Suppressor macrophage treated with lipopolysaccharide for 4 hours (primary cell): ENCODE measurements at places on chromosomes 12 and 14.

DNA sequence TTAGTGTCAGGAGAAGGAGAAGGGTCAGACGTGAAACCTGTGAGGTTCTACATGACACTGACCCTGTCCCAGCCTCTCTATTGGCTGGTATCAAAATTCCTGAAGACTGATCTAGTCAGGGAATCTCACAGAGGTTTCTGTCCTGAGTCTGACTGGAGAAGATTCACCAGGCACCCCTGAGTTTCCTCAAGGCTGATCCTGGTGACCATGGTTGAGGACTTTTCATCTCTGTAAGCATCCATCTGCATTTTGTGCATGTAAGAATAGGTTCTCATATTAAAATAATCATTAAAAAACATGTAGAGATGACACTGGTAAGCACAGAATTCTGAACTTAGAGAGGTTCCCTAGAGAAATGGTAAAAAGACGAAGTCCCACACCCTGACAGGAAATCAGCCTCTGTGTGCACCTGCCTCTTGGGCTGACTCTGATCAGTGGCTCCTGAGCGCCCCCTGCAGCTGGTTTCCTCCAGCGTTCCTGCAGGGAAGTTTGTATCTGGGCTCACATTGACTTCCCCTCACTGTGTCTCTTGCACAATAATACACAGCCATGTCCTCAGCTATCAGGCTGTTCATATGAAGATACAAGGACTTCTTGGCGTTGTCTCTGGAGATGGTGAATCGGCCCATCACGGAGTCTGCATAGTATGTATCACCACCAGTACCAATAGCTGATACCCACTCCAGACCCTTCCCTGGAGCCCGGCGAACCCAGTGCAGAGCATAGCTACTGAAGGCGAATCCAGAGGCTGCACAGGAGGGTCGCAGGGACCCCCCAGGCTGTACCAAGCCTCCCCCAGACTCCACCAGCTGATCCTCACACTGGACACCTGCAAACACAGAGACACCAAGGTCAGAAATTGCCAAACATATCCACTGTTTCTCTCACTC, 991.9 kb downstream of the TMEM121 start:
- DNase-seq: peak; percentile 84

DNA sequence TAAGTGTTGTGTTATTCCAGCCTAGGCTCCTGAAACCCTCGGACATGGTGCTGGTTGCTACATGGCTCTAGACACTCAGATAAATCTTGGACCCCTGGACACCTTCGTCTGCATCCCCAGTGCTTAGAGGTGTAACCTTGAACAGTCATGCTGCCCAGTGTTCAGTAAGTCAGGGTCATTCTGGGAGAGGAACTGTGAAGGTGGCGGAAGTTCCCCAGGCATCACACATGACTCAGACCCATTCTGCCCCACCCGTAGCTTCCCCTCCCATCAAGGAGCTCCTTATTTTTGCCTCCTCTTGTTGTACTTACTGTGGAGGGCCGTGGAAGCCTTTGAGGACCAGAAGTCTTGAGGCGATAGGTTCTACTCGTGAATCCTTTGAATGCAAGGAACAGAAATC, 18.1 kb upstream of the SSPN start:
- no peak for DNase-seq

DNA sequence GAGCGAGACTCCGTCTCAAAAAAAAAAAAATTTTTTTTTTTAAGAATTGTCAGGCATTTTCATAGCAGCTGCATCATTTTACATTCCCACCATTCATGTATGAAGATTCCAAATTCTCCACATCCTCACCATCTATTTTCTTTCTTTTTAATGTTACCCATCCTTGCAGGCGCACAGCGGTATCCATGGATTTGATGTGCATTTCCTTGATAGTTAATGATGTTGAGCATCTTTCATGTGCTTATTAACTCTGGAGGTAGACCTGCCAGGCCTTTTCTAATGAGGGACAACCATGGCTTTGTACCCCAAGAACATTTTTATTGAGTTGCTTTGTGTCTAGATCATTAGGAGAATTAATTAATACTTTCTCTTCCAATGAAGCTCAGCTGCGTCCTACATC, 1.6 kb upstream of the RNF34 start:
- no peak for DNase-seq

DNA sequence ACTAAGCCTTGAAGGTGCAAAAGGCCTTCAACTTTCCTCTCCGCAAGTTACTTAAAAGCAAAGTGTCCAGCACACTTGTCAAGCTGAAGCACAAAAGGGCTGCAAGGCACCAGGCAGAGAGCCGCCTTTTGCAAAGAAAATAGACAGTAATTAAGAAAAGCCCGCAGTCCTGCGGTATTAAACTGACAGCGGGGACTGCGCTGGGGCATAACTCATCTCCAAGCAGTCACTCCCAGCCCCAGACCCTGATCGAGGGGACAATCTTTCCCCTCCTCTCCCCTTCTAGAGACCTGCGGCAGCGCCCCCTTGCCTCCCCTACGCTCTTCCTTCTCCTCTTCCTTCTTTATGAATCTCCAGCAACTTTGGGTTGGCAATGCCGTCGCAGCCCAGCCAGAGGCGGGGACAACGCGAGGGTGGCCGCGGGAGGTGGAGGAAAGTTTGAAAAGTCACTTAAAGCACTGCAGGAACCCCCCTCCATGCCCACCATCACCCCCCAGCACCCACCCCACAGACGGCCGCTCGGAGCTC, 200.9 kb upstream of the CAND1 start:
- DNase-seq: no peak

- DNase-seq: no peak
These were observed 571.4 kb downstream of the NOVA1 start for GRCh38 chr14:26026384-26026783.

GRCh38 chr12:84973026-84973425, 60.4 kb upstream of the SLC6A15 start:
- DNase-seq: no peak

- peak; percentile 58 for DNase-seq
These were observed 180.9 kb downstream of the CHST11 start for GRCh38 chr12:104637604-104638003.

- DNase-seq: no peak
These were observed 116.4 kb downstream of the NTN4 start for GRCh38 chr12:95674163-95674562.

DNA sequence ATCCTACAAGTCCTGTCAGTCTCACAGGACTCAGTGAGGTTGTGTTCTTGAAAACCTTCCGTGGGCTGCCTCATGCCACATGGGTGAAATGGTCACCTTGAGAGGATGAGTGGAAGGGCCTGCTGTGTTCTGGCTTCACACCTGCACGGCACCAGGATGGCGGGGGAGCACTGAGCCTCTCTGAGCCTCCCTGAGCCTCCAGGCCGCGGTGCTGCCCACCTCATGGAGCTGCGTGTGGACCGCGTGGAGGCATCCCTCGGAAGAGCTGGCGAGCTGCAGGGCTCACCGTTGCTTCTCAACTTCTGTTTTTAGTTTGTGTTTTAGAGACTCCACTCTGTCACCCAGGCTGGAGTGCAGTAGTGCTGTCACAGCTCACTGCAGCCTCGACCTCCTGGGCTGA, 56.2 kb downstream of the TEAD4 start:
- no peak for DNase-seq

DNA sequence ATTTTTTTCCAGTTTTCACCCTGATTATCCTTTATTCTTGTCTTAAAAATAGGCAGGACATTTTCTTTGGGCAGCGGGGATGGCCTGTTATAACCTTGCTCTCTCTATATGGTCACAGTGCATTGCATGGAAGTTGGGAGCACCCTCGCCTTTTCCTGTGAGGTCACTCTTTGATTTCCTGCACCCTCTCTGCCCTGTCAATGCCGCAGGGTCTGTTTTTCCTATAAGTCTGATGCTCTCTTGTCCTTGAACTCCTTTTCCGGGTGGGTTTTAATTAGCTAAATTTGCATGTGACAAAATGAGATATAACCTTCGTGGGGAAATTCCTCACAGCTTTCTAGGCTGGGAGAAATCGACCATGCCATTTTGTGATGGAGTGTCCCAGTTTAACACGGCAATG, 194.3 kb downstream of the CACNA1C start:
- no peak for DNase-seq

- DNase-seq: no peak
These were observed 304.7 kb downstream of the LRIG3 start for GRCh38 chr12:58615576-58615975.

DNA sequence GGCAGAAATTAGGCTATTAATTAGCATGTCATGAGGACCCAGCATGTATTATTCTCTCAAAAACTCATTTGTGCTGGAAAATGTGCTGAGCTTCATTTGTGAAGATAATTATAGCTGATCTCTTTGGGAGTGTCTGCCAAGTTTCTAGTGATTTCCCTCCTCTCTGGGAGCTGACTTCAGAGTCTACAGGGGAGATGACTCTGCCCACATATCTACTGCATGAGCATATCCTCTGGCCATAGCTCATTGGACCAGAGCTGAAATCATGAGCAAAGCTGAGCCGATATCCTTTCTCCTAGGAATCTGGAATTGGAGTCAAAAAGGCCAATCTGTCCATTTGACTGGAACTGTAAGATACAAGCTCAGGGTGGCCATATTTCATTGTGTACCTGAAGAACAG, 5.9 kb downstream of the CCDC198 start:
- DNase-seq: no peak

DNA sequence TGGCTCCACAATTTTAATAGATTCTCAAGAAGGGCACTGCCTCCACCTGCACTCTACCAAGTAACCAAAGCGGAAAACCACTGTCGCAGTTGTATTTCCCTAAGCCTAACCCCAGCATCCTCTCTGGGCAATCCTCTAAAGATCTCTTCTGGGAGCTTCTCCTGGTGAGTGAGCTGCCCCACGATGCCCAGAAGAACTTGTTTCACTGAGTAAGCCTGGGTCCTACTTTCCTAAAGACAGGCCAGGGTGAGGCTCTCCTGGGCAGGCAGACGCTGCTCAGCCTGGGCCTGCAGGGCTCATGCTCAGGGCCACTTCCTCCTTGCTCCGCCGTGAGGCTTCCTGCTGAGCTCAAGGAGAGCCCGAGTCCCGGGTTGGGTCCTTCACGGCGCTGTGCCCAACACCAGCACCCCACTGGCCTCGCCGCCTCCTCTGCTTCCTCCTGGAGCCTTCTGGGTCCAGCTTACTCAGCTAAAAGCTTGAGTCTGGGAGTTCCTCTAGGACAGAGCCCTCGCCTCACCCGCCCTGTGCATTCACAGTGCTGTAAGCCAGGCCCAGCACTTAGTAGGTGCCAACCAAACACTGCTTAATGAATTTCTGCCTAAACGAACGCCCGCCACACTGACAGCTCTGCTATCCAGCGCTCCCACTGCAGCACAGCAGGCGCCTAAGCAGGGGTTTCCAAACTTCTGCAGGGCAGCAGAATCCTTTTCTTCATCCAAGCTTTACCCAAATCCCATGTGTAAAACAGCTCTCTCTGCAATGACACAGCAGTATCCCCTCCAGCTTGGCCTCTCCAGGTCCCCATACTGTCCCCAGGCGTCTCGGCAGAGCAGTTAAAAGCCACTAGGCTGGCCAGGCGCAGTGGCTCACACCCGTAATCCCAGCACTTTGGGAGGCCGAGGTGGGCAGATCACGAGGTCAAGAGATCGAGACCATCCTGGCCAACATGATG, 5.7 kb downstream of the RAB35 start:
- peak; percentile 88 for DNase-seq

DNA sequence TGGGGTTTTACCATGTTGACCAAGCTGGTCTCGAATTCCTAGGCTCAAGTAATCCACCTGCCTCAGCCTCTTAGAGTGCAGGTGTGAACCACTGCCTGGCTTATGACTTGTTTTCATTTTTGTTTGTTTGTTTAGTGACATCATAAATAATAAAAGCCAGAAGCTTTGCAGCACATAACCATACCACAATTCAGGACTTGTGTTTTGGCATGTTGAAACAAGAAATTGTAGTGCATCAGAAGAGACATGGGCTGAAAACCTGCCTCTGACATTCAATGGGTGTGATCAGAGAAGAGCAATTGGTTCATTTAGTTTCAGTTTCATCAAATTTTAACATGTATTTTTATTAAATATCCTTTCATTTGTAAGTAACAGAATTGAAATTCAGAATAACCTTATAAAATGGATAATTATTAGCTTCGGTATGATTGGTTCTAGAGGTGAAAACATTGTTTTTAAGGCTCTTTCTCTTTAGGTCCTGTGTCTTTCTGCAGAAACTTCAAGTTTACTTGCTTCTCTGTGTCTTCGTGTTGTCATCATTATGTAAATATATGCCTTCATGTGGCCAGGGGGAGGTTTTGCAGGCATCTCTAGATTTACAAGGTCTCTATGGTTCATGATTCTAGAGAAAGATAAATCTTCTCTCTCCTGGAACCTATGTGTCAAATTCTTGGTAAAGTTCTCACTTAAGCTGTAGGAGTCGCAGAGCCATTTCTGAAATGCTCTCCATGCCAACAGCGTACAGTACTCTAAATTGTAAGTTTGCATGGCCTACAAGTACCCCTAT, 312.0 kb downstream of the KCNC2 start:
- DNase-seq: no peak

- DNase-seq: no peak
These were observed 2.1 kb upstream of the TMEM263 start for GRCh38 chr12:106953352-106954250.

DNA sequence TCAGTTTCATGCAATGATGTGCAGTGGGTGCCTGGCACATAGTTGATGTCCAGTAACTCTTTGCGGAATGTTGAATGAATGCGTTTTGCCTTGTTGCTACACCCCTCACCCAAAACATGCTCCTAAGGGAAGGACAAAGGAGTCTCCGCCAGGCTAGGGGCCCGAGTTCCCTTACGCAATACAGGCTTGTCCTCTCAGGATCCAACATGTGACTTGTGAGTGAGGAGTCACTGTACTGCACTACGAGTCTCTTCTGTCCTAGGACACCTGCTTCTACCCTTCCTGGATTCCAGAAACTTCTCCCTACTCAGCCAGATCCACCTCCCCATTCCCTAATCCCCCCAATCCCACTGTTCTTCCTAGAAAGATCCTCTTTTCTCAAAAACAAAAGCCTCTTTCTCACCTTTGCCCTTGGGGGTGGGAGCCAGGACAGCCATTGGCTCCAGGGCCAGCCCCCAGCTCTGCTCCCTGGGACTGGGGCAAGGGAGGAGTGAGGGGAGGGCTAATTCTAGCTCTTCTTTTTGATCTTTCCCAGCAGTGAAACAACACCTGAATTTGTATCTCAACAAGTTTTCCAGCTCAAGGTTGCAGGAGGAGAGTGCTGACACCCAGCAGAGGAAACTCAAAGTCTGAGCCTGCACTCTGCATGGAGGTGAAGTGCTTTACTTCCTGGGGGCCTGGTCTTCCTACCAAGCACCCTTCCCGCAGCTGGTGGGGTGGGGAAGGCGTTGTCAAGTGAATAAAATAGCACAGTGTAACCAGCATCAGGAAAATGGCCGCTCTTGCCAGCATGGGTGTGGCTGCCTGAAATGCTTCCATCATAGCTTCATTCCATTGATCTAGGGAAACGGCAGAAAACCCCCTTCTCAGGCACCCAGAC, 3.4 kb upstream of the OTUB2 start:
- peak; percentile 25 for DNase-seq

- DNase-seq: no peak
These were observed 8.8 kb upstream of the ULK1 start for GRCh38 chr12:131885543-131886057.
